ENCODE measurements at places on chromosomes 1 and 21.

DNA sequence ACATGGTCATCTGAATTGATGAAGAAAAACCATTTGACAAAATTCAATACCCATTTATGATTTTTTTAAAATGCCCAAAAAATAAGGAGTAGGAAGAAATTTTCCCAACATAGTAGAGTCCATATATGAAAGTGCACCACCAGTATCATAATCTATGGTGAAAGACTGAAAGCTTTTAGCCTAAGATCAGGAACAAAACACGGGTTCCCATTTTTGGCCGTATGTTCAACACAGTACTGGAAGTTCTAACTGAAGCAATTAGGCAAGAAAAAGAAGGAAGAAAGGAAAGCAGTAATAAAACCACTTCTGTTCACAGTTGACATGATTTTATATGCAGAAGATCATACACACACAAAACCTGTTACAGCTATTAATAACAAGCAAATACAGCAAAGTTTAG lies 227.8 kb upstream of the RAB4A start:
- DNase-seq: no peak

GRCh38 chr1:48205522-48205921 lies 17.0 kb upstream of the SLC5A9 start:
- DNase-seq: no peak

GRCh38 chr1:221237587-221237986 lies 358.3 kb downstream of the HLX start:
- DNase-seq: no peak

DNA sequence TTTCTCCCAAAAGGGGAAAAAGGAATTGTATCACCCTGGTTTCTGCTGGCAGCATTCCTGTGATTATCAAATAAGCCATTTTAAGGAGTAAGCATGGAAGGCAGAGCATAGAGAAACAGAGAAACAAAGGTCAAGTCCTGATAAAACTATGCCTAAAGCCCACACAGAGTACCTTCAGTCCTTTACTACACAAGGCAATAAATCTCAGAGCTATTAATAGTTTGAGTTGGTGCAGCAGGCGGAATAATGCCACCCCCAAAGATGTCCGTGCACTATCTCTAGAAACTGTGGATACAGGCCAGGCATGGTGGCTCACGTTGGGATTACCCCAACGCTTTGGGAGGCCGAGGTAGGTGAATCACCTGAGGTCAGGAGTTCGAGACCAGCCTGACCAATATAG lies 58.1 kb upstream of the ZBTB40 start:
- DNase-seq: no peak

DNA sequence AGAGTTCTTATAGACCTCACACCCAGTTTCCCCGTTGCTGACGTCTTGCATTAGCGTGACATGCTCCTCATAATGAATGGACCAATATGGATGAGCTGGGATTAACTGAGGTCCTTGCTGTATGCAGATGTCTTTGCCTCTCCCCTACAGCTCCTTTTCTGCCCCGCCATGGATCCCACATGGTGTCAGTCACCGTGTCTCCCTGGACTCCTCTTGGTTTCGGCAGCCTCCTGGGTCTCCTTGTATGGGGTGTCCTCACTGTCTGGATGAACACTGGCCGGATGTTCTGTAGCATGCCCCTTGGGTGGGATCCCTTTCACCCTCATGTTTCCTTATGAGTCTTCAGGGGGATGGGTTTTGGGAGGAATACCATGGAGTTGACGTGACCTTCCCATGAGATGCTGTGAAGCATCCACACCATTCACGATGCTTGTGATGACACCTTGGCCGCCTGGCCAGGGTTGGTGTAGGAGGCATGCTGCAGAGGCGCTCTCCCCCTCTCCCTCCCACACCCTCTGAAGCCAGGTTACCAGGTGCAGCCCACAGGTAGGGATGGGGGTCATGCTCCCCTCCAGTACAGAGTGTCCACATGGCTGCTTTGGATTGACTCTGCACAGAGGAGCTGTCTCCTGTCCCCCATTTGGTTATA lies 4.4 kb downstream of the GJC2 start:
- no peak for DNase-seq

DNA sequence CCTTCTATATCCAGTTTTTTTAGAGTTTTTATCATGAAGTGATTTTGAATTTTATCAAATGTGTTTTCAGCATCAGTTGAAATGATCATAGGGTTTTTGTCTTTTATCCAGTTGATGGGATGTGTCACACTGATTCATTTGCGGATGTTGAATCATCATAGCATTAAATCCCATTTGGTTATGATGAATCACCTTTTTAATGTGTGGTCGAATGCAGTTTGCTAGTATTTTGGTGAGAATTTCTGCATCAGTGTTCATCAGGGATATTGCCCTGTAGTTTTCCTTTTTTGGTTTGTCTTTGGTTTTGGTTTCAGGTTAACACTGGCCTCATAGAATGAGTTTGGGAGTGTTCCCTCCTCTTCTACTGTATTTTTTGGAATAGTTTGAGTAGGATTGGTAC lies 80.3 kb downstream of the DIRAS3 start:
- DNase-seq: peak; percentile 89

- peak; percentile 65 for DNase-seq
Measured at GRCh38 chr1:66492424-66492823, 41.5 kb upstream of the SGIP1 start.

GRCh38 chr1:179973198-179974110 lies 18.8 kb downstream of the CEP350 start:
- no peak for DNase-seq

DNA sequence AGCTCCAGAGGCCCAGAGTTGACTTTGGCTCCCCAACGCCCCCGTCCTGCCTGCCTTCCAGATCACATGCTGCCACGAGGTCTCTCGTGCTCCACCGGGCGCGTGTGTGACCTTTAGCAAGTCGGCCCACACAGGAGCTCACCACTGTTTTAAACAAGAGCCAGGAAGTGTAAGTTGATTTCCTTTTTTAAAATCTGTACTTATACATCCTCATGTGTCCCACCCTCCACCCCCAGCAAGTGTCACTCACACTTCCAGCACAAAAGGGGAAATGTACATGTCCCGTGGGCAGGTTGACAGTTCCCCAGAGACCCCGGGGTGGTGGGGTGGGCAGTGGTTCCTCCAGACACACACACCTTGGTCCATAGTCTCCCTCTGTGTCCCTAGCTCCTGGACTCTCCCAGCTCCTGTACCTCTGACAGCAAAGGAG lies 84.4 kb downstream of the STUM start:
- DNase-seq: no peak

- no peak for DNase-seq
Measured at GRCh38 chr1:73452522-73452921, 745.5 kb downstream of the LRRIQ3 start.

- no peak for DNase-seq
Measured at GRCh38 chr1:231597971-231598370, 28.6 kb upstream of the DISC1 start.

DNA sequence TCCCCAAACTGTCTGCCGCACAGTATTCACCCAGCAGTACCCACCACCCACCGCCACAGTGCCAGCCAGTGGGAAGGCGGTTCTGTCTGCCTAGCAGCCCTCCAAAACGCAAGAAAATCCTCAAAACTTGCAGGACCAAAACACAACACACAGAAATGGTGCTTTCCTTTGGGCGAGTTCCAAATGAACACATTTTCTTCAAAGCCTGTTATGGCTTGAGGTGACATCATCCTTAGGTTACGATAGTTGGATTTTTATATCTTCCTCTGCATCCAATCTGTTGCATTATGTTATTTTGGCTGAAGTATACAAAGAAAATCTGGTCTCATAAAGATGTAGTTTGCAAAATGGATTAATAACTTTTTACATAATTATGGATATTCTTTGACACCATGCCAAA lies 8.4 kb upstream of the SPRR3 start:
- DNase-seq: no peak

DNA sequence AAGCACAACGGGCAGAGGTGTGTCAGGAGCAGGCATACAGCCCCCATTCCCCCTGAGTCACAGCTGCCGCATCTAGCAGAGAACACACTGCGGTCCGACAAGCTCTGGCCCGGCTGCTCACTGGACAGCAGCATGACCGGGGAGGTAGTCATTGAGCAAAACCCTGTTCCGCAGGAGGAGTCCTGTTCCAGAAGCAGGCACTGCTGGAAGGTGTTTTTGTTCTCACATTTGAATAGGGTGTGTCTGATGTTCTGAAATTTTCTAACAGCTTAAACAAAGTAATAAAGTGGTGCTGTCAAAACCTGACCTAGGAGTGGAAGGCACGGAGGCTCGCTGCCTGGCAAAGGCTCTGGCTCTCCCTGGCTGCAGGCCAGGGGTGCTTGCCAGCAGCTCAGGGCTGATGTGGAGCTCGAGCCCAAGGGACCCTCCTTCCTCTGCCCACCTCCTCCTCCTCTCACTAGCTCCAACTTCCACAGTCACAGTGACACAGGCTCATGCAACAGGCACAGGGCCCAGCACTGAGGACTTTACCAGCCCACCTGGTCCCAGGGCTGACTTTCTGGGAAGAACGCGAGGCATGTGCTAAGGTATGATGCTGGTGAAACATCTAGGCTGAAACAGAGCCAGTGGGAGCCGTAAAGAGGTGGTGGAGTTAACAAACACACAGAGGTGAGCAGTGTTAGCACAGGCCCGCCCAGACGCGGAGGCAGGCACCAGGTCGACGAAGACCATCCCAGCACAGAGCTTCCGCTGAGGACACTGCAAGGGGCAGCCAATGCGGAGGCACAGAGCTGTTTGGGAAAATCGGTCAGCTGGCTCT lies 118.6 kb upstream of the IFFO2 start:
- no peak for DNase-seq

DNA sequence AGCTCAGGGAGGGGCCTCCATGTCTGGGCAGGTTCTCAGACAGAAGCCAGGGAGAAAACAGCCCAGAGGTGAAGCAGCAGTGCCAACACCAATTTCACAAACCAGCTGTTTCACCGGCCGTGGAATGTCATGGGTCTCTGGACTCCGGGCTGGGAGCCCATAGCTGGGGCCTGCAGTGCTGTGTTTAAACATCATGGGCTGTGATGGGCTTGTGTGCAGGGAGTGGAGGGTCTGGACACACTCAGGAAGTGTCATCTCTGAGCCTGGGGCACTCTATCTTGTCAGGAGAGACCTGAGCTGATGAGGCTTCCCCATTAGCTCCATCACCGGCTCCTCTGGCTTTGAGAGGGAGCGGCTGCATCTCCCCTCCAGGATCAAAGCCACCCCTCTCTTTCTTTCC lies 173.6 kb upstream of the IGSF21 start:
- DNase-seq: no peak

- no peak for DNase-seq
Measured at GRCh38 chr1:75074831-75075395, 59.3 kb upstream of the LHX8 start.

- no peak for DNase-seq
Measured at GRCh38 chr1:37001703-37002102, 32.6 kb downstream of the GRIK3 start.

- DNase-seq: no peak
Measured at GRCh38 chr21:26754853-26755252, 90.4 kb downstream of the ADAMTS1 start.

DNA sequence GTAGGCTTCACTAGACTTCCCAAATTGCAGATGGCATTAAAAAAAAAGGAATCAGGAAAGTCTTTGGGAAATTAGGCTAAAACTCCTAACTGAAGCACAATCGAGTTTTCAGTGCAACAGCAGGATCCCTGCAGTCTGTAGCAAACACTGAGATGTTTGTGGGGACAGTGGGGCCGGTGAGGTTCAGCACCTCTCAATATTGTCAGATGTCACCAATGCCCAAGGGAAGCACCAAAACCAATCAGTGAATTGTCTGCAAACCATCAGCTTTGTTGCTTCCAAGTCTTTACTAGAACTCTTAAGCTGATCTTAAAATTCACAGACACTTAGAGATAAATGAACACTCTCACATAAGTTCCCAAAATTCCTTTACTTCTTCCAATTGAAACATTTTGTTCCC lies 2.6 kb downstream of the ERG start:
- no peak for DNase-seq

- DNase-seq: no peak
Measured at GRCh38 chr1:36151845-36152203, 2.5 kb upstream of the TRAPPC3 start.

GRCh38 chr1:240522122-240522822 lies 89.7 kb downstream of the GREM2 start:
- DNase-seq: no peak

GRCh38 chr1:56180520-56181190 lies 398.7 kb downstream of the PLPP3 start:
- DNase-seq: no peak

DNA sequence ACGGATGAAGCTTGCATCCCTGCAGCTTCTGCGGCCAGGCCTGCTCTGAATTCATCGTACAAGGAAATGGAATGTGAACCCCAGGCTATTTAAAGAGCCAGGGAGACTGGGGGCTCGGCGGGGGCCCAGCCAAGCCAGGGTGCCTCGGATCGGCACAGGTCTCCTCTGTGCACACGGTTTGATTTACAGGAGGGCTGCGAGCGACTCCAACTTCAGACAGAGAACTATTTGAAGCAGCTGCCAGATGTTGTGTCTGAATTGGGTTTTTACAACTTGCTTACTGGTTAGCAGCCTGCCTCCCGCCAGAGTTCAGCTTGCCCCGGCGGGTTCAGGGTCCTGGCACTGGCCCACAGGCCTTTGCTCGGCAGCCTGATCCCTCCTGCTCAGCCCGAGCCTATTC lies 83.2 kb downstream of the SPSB1 start:
- no peak for DNase-seq

DNA sequence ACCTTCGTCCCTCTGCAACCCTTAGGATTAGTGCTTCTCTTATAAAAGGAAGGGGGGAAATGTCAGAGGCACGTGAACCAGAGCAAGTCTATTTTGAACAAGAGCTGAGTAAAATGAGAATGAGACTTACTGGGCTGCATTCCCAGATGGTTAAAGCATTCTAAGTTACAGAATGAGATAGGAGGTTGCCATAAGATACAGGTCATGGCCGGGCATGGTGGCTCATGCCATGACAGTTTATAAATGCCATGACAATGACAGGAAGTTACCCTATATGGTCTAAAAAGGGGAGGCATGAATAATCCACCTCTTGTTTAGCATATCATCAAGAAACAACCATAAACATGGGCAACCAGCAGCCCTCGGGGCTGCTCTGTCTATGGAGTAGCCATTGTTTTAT lies 2.5 kb upstream of the AQP10 start:
- no peak for DNase-seq

GRCh38 chr1:72296501-72296900 lies 14.2 kb upstream of the NEGR1 start:
- no peak for DNase-seq

- peak; percentile 74 for DNase-seq
Measured at GRCh38 chr1:119859647-119860046, 36.7 kb downstream of the ADAM30 start.

- no peak for DNase-seq
Measured at GRCh38 chr1:91546876-91547275, 46.2 kb downstream of the CDC7 start.

DNA sequence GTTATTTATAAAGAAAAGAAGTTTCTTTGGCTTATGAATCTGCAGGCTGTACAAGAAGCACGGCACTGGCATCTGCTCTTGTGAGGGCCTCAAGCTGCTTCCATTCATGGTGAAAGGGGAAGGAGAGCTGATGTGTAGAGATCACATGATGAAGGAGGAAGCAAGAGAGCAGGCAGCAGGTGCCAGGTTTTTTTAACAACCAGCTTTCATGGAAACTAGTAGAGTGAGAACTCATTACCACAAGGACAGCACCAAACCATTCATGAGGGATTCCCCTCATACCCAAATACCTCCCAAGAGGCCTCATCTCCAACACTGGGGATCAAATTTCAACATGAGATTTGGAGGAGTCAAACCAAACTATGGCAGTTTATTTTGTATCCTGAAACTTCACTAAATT lies 85.8 kb upstream of the CAMK1G start:
- no peak for DNase-seq
